ENCODE measurements at places on chromosomes 3 and 15.

DNA sequence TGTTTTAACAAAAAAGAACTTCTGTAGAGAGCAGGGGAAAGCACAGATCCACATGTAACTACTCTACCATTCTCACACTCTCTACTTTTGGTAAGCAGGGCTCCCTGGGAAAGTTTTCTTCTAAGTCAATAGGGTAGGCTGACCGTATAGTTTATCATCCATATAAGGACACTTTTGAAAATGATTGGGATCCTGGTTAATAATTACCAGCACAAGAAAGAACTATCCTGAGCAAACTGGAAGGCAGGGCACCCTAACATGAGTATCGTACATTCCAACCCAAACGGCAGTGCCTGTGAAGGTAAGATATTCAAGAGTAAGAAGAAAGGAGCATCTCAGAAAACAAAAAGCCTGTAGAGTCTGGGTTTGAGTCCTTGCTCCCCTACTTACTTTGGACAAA, 22.1 kb downstream of the SUSD5 start:
- DNase-seq = no peak

DNA sequence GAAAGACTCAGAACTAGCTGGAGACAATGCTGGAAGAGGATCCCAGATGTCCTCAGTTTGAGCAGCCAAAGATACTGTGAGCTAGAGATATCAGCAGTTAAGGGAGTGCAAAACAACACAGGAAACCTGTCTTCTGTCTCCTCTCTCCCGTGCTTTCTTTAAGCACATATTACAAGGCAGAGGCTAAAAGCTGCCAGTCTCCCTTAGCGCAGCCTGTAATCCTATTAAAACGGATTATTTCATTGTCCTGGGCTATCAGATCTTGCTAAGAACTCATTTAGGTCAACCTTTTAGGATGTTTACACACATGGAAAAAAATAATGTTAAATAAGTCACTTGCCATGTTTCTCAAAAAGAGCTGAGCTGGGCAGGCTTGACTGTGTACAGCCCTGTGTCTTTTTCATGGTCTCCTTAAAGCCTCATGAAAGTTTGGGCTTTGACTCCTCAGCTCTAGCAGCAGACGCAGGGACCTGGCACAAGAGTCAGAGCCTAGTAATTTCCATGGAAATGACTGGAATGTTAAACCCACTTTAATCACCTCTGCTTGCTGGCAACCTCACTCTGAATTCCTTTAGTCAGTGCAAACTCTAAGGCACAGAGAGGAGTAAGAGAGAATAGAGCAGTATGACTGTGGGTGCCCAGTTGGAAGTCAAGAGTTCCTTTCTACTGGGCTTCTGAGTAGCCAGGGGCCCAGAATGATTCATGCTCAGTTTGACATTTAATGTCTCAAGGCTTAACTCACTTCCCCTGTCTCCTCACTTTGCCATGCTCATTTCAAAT, 491.9 kb downstream of the NTRK3 start:
- DNase-seq = no peak

DNA sequence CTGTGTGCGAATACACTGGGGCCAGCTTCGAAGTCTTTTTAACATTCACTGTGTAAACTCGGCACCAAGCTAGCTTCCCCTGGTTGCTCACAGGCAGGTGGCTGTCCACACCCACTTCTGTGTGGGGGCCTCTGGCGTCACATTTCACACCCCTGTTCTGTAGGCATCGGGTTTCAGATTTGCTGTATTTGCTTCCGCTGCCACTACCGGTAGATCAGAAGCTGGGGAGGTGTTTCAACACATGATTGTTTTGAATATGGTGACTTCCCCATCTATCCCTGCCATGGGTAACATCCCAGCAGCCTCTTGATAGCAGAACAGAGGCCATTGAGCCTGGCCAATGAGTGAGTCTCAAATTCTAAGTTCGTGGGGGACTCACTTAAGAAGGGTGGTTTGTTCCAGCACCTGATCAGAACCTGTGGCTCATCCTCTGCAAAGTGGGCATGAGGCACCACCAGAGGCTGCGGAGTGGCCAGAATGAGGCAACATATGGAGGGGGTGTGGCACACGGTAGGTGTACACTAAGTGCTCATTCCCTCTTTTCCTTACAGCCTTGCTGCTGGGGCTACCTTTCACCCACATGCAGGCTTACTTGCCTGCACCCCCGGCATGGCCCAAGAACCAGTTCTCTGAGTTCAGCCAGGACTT, 61.5 kb downstream of the IQSEC1 start:
- DNase-seq = peak; percentile 90

DNA sequence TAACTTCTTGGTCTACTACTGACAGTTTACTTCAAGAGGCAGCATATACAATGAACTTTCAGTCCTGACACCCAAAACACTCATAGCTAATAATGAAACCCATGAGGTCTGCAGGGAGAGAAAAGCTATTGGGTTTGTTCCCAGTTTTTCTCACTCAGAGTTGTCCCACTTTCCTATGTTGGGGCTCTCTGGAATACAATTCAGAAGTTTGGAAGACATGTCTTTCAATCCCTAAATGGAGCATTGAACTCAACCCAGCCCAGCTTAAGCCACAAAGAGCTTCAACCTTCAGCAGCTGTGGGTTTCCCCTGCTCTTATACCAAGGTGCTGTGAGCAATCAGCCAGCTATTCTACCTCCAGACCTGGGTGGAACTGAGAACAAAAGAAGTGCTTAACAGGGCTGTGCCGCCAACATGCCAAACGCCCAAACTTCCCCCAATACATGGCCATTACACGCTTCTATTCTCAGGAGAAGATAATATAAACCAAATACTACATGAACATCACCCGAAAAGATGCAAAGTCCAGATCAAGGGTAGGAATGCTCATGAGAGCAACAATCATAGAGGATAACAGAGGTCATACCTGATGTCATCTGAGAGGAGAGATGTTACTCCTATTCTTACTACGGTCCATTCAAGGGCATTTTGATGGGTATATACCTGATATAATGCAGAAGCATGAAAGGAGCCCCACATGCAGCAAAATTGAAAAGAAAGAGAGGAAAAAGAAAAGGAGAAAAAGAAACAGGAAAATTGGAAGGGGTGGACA, 131.2 kb upstream of the TGFBR2 start:
- no peak for DNase-seq

GRCh38 chr3:37510755-37511154, 336.4 kb upstream of the LRRFIP2 start:
- DNase-seq = no peak

GRCh38 chr3:69784954-69785514, 45.8 kb downstream of the MITF start:
- no peak for DNase-seq

GRCh38 chr15:78641749-78642275, 802 bp upstream of the CHRNB4 start:
- DNase-seq = no peak

DNA sequence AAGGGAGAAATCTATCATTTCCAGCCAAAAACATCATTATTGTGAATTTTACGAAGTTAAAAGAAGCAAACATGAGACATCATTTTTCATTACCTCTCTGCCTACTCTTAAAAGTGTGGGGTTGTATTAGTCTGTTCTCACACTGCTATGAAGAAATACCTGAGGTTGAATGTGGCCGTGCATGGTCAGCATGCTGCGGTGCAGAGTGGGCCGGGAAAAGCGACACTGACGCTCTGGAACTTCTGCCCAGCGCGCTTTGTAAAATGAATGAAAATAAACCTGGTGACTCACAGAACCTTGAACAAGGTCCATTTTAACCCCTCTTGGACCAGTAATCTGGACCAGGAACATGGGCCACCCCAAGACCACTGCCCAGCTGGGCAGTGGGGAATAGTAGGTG, 31.0 kb upstream of the DNAJC13 start:
- DNase-seq = no peak

All from CD4-positive, alpha-beta T cell treated with Interleukin-2 at 100 ng/mL for 4 hours (primary cell).